ENCODE measurements at places on chromosomes 7 and 10.

- DNase-seq, result no peak
These were observed 176.1 kb downstream of the DIP2C start for GRCh38 chr10:513393-513792.

- DNase-seq, result no peak
These were observed 175.1 kb downstream of the COBL start for GRCh38 chr7:51141451-51142003.

DNA sequence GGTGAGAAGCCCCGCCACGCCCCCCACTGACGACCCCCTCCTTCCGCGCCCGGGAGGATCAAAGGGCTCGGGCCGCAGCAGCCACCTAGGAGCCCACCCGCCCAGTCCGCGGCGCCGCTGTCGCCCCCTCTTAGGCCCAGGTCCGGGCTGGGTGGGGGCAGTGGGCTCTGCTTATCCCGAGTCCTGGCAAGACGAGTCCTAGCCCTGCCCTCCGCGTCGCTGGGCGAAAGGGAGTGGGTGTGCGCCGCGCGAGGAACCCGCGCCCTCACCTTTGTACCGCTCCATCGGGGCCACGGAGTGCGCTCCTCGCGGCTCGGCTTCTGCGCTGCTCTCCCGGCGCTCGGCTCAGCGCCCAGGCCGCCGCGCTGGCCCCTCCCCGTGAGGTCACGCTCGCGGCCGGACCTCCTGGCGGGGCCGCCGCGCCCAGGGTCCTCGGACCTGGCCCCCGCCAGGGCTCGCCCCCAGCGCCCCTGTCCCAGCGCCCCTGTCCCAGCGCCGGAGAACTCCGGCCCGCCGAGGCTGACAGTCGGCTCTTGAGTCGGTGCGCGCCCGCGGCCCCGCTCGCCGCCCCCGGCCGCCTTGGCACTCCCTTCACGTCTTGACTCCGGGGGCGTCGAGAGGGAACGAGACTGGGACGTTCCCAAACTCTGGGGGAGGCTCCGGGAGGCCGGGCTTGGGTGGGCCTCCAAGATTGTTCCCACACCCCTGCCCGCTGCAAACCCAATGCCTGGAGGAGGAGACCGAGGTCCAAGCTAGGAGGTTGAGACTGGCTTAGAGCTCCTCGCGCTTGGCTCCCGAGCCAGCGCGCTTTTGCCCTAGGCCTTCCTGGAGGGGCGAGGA, at the start of gene AFAP1L2:
Gene AFAP1L2 (minus strand): TSS at position 332 of the 840 bp plus-strand sequence. CDS start 47 bp downstream, at position 285.
- no peak for DNase-seq

GRCh38 chr7:11539853-11540252, 292.1 kb downstream of the THSD7A start:
- DNase-seq, result no peak

- no peak for DNase-seq
These were observed 42.4 kb downstream of the P4HA1 start for GRCh38 chr10:73054286-73054685.

GRCh38 chr7:128236924-128237586, 4.0 kb upstream of the LEP start:
- no peak for DNase-seq

GRCh38 chr10:119860866-119861607, 11.6 kb downstream of the MCMBP start:
- no peak for DNase-seq

DNA sequence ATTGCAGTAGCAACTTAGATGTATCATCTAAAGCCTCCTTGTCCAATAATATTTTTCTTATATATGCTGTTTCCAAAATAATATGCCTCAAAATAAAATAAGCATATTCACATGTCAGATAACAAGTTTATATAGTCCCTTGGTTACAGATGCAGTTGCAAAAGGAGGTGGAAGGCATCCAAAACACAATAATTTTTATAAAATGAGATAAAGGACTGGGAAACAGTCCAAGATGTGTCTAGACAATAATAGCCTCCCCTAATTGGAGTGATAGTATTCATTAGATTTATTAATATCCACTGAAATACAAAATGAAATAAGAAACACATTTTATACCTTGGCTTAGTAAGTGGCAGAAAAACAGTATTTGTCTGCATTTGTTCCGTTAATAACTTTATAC, 30.3 kb downstream of the BCAP29 start:
- no peak for DNase-seq

Measured in stimulated activated CD8-positive, alpha-beta memory T cell treated with anti-CD3 and anti-CD28 coated beads, Interleukin-7, amount 100 ng/mL, for 1 hour (primary cell).